ENCODE measurements at places on chromosomes 3 and 15.
A peak's percentile ranks its signal among the peaks of the same experiment; 100 is the strongest.

GRCh38 chr3:188294823-188295487 lies 141.0 kb downstream of the LPP start:
- no peak for DNase-seq

DNA sequence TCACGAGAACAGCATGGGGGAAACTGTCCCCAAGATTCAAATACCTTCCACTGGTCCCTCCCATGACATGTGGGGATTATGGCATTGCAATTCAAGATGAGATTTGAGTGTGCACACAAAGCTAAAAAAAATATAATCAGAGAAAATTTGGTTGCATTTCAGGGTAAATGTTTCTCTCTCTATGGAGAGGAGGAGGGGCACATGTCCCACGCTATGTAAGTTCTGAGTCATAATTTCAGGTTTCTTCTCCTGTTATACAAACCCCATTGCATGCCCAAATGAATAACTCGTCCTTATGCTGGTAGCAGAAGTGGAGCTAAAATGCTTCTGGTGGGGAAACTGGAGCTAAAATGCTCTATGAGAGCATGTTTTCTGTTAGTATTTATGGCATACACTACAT lies 209.7 kb upstream of the DCBLD2 start:
- no peak for DNase-seq

DNA sequence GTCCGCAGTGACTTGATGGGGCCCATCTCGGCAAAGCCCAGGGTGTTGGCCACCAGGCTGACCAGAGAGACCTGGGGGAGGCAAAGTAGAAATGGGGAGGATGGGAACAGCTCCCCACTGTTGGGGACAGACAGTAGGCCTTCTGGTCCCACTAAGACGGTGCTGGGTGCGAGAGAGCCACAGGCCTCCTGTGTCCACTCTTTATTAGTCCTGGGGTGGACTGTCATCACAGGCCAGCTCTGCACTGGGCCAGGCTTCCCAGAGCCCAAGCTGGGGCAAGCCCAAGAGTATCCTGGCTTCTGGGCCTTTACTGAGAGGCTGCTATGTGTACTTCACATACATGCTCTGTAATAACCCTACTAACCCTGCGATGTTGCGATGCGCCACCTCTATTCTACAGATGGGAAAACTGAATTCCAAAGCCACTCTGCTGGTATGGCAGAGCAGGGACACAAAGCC lies 66.4 kb downstream of the EXOG start:
- DNase-seq: no peak

GRCh38 chr15:70512772-70513362 lies 250.5 kb downstream of the UACA start:
- DNase-seq: peak; percentile 51

- no peak for DNase-seq
Measured at GRCh38 chr15:72229076-72229946, 1.7 kb downstream of the PKM start.

Data from stimulated activated CD8-positive, alpha-beta memory T cell treated with anti-CD3 and anti-CD28 coated beads, Interleukin-15, amount 100 ng/mL, for 48 hours (primary cell).